ENCODE measurements at places on chromosomes 3 and 15.

DNA sequence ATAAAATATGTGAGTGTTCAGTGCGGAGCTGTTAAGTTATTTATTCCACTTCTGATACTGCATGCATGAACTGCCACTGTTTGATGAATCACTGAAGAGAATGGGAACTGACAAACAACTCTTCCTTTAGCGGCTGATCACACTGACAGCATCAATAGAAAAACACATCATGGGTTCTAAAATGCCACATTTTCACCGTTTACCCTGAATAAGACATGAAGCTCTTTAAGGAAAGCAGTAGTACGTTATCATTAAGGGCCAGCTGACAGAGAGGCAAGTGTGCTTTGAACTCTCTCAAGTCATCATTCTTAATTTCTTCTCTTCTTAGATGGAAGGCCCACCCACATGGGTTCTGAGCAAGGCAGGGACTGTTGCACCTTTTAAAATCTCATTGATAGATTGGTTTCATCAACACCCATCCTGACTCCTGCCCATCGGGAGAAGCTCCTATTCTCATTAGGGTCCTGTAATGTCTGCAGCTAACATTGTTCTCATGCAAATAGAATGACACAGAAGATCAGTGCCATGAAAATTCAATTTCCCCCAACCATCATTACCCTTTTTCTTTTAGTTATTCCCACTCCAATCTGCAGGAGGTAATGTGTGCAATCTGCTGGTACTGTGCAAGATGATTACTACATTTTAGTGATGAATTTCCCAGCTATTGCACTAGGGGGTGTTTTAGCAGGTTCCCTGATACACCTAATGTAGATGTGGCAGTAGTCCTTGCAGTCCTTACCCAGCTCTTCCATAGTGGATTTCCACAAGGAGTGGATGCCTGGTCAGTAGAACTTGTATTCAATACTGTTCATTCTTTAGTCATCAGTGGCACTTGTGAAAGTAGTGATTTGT is 119.1 kb downstream of the ROBO2 start:
- DNase-seq, result no peak

DNA sequence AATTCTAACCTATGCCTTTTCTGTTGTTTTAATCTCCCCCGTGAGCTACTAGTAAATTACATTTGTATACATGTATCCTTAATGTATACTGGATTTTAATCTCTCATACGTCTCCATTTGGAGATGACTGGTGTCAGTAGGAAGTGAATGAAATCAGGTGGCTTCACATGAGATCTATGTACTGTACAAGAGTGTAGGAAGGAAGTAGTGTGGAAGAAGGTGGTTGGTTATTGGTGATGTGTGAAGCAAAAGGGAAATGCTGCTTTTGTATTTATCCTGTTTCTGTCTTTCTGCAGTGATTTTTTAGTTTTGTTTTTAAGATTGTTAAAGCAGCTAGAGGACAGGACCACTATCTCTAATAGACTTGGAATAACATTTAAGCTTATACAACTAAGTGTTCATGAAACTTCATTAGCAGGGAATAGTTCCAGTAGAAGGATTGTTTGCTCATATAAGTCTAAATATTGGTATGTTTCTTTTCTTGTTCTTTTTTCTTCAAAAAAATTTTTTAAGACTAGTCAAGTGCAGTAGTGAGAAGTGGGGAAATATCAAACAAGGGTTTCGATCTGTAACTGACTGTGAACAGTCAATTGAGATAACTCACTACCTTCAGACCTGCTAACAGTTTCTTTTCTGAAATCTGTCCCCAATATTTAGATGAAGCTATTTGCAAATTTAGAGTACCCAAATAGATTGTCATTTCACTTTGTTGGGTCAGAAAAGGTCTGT is 15.3 kb downstream of the SNX1 start:
- DNase-seq, result no peak

DNA sequence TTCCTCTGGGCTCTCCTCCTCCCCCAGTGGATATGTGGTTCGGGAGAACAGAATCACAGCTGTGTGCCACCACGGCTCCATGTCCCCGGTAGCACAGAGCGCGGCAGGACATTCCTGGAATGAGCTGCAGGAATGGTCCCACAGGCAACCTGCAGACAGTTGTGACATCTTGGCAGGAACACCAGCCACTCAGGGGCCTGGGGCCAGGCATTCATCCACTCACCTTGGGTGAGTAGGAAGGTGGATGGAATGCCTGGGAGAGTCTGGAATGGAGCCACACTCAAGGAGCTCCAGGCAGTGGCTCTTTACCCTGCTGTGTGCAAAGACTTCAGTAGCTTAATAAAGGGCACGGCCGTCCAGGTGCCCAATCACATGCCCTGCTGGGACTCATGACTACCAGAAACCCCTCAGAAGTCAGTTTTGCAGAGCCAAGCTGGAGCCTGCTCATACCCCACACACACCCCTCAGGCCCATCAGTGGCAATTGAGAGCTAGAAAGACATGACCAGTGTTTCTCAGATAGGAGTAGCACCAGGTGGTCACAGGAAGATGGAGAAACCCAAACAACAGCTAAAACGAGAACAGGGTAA is 117.3 kb upstream of the PRR20G start:
- DNase-seq, result no peak

- no peak for DNase-seq
These were observed 2.2 kb upstream of the SLC12A8 start for GRCh38 chr3:125214738-125215137.

All from left kidney (tissue), 8 donors.